ENCODE measurements at places on chromosomes 4 and X.
A peak's percentile ranks its signal among the peaks of the same experiment; 100 is the strongest.

GRCh38 chrX:37955273-37955672 lies 51.1 kb upstream of the SYTL5 start:
- DNase-seq: no peak

DNA sequence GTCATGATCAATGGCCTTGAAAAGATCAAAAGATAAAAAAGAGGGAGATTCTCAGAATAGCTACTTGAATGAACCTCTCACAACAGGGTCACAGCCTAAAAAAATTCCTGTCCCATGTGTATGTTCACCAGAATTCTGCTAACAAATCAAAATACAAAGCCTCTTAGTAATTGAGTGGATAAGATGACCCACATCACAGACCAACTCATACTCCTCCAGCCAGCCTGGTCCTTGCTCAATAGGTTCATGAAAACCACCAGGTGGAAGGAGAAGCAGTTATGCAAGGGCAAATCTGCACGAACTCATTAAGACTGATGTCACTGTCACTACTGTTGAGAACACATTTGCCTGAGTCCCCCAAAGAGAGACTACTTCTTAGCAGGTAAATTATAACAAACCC lies 21.5 kb downstream of the WDFY3 start:
- no peak for DNase-seq

- no peak for DNase-seq
Observed at GRCh38 chrX:133380711-133381619, 34.3 kb downstream of the GPC4 start.

DNA sequence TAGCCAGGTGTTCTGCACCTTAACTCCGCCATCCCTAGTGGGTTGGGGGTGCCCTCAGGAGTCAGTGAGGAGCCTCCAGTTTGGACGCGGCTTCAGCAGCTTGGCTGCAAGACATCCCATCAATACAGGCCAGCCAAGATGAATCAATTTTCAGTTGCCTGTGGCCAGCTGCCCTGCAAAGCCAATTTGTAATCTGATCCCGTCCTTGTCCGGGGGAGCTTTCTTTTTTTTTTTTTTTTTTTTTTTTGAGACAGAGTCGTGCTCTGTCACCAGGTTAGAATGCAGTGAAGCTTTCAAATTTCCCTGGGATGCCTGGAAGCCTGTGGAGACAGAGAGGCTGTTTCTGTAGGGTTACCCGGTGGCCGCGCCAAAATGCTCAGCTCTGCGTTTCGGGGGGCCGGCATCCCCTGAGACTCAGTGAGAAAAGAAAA lies 192.5 kb downstream of the ASMT start:
- peak; percentile 41 for DNase-seq

GRCh38 chr4:7684294-7684693 lies 249.6 kb upstream of the PSAPL1 start:
- no peak for DNase-seq

DNA sequence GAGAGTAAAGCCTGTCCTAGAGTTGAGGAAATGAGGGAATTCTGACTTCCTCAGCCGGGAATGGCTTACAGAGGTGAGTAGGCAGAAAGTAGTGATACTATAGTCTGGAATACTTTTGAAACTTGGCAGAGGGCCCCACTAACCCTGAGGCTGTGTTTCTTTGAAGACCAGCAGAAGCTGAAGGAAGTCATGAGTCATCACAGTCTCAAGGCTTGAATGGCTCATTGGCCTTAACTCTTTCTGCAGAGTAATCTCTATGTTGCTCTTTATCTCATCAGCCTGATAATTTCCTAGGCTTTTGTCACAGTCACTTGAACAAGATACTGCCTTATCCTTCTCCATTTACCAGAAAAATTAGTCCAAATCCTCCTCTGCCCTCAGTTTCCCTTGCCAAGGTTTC lies 80.8 kb downstream of the ANKRD50 start:
- no peak for DNase-seq

DNA sequence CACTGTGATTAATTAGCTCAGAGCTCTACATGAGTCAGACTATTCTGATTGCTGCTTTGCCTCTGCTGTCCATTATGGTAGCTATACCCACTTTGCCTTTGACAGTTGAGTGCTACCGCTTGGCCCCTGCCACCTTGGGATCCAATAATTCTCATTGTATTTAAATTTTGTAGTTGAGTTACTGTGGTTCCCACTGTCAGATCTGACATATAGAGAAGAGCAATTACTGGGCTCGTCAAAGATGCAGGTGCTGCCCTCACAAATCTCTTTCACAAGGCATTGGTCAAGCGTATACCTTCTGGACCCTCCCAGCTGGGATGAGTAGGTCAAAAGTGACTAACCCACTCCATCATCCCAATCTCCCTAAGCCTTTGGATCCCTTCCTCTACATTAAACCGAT lies 18.3 kb upstream of the PRDM8 start:
- DNase-seq: no peak

- DNase-seq: no peak
Observed at GRCh38 chr4:11700751-11701226, 272.1 kb upstream of the HS3ST1 start.

GRCh38 chrX:136658151-136658550 lies 10.2 kb downstream of the CD40LG start:
- no peak for DNase-seq

- no peak for DNase-seq
Observed at GRCh38 chrX:43357741-43358140, 298.4 kb upstream of the MAOA start.

GRCh38 chr4:78145622-78146021 lies 88.5 kb downstream of the FRAS1 start:
- no peak for DNase-seq

GRCh38 chr4:121448231-121448630 lies 67.4 kb upstream of the QRFPR start:
- no peak for DNase-seq

DNA sequence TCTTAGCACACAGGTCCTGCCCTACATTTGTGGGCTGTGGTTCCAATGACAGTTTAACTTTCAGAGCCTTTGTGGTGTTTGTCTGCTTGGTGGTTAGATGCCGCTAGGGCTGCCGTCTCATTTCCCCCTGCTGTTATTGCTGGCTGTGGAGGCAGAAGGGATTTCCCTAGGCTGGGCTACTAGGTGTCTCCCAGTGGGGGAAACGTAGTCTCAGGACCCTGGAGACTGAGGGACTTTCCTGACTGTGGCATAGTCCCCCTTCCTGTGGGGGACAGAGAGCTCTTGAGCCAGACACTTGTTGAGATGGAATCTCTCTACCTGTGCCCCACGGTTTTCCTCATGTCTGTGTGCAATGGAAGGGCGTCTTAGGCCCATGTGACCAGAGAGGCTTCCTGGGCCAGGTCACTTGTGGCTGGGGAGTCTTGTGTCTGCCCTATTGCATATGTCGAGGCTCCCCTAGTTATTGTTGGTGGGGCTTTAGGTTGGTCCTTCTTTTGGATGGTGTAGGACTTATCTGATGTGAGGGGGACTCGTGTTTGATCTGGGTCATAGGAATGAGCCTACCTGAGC lies 68.2 kb downstream of the ARHGAP10 start:
- DNase-seq: no peak

DNA sequence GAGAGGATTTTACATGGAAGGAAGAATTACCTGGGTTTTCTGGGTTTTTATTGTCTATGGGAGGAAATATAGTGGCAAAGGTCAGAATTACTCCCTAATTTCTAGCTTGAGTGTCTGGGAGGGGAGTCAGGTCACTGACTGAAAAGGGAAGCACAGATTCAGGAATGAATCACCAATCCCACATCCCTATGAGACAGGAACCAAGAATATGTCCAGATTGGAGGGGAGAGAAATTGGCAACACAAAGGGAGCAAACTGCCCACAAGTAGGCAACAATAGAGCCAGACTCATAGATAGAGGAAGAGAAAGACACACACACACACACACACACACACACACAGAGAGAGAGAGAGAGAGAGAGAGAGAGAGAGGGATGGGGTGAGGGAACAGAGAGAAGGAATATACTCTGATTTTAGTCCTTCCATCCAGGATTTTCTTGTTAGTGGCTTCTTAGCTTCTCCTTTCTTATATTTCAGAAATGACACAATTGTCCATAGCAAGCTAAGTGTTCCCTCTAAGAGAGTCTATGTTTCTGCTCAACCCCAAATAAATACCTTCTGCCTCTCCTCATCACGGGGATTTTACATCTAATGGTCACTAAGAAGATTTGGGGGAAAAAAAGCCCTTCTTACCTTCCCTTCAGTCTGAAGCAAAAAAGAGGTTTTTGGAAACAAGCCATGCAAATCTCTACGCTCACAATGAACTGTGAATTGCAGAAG lies 12.0 kb downstream of the P2RY10 start:
- no peak for DNase-seq

DNA sequence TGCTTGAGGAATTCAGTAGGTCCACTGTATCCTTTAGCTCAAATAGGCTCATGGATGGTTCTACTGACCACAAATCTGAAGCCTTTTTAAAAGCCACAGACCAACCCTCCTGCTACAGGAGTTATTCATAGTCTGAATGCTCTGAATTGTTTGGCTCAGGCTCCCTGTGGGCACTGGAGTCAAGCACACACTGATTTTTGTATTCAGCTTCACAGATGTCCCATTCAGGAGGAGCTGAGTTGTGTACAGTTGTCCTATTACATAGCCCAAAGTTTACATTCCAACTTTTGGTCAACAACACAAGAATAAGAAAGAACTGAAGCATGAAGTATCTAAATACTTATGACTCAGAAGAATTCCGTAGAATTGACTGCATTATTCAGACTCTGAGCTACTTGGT lies 243.9 kb downstream of the UNC5C start:
- no peak for DNase-seq

DNA sequence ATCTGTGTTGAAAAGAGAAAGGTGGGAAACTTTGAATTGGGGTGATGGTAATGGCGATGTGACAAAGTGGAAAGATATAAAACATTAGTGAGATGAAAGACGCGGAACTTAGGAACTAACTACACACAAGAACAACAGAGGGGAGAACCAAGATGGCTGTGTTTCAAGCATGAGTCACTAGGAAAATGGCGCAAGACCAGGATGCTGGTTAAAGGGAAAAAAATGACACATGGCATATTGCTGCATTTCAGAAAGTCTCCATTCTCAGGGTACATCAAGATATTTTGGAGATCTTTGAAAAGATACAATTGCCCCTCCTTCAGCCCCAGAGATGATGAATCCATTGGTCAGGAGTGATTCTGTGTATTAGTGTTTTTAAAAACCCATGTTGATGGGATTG lies 164.4 kb downstream of the FBXO8 start:
- DNase-seq: no peak

GRCh38 chrX:143940119-143940518 lies 56.2 kb downstream of the UBE2NL start:
- no peak for DNase-seq

GRCh38 chr4:16199093-16199492 lies 27.2 kb downstream of the TAPT1 start:
- peak; percentile 10 for DNase-seq

DNA sequence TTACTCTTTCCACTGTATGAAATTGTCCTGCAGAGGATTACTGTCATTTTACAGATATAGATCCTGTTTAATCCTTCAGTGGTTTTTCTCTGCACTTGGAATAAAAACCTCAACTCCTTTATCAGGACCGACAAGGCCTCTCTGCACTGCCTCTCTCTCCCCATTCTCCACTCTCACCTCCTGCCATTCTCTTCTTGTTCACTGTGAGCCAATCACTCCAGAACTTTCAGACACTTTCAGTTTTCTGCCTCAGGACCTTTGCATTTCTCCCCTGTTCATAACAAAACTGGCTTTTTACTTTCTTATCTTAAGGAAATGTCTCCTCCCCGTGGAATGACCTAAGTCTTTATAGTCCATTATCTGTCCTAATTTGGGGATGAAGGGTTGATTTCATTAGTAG lies 137.3 kb downstream of the ELOVL6 start:
- DNase-seq: no peak

- no peak for DNase-seq
Observed at GRCh38 chrX:23386726-23387125, 52.1 kb downstream of the PTCHD1 start.

- no peak for DNase-seq
Observed at GRCh38 chr4:154184238-154184637, 307.4 kb downstream of the DCHS2 start.

DNA sequence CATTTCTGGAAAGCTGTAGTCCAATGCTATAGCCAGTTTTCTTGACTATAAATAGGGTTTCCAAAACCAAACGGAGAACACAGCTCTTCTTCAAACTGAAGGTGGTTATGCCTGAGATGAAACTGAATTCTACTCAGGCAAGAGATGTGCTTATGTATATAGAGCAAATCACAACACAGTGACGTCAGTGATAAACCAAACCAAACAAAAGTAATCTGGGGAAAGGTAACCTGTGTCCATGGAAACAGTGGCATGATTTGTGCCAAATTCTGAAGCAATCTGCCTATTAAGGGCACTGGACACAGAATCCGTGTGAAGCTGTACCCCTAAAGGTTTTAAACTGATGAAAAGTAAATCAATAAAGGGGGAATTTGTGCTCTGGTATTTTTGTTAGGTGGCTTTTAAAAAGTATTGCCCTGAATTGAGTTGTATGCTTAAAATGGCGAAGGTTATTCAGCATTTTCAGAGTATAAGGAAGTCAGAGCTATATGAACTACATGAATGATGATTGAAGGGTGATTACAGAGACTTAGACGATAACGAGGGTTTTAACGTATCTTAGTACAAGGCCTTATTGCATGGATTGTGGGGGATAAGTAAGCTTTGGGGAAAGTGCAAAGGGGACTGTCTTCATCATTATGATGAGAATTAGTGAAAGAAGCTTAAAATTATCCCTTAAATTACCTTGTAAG lies 38.6 kb downstream of the NPY5R start:
- no peak for DNase-seq

GRCh38 chrX:47581731-47582647 lies at the start of gene TIMP1:
TSS of gene TIMP1 (plus strand) at chrX:47582436. CDS start at chrX:47583416, 980 bp downstream.
- DNase-seq: no peak

DNA sequence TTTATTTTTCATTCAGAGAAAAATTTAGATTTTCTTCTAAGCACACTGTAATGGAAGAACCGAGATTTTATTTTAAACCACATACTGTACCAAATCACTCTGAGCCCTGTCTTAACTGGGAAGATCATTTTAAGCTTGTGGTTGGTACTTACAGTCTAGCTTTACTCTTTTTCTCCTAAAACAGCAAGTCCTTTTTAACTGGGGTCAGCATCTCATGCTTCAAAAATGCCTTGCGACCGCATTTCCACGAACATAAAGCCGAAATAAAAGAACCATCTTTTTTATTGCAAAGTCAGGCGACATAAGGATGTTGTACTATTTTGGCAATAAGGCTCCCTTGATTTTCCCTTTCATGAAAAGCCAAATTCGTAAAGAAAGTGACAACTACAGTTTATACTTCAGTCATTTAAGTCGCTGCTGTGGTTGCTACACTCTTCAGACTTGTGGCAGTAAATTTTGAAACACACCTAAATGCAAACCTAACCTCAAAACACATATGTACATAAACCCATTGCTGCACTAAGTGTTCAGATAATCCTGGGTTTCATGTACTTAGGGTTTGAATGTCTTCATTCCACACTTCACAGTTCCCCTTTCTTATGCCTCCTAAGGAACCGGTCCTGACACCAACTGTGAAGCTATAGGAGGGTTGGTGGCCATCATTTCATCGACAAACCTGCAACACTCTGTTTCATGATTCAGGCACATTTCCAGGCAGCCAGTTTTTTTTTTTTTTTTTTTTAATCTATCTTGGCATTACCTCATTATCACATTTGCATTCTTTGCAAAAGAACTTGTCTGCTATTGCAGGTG lies 3.0 kb downstream of the STOX2 start:
- no peak for DNase-seq

Data from NCI-H2171 treated with DMSO at 0.1 percent for 48 hours (cell line).